Endothelial cell of umbilical vein (primary cell): ENCODE measurements at places on chromosomes 6 and 20. TPM values are rescaled to one million over a fixed set of nuclear protein-coding genes. Genes with fewer than 3 reads are reported as not detected.

The GCNT2 gene
- 2.9 and 3.8 TPM in 2 replicates for polyA plus RNA-seq

The FRK gene
- polyA plus RNA-seq: under 0.01 and 0.01 TPM in 2 replicates

The SLCO4A1 gene
- polyA plus RNA-seq: 0.92 and 1.4 TPM in 2 replicates

The SCRT2 gene
- polyA plus RNA-seq: not detected in 2 replicates

The SERAC1 gene
- polyA plus RNA-seq: 4.1 and 4.9 TPM in 2 replicates

The ZBTB12 gene
- 2.8 and 2.9 TPM in 2 replicates for polyA plus RNA-seq

The LY6G6F gene
- polyA plus RNA-seq: not detected in 2 replicates

The SLC32A1 gene
- polyA plus RNA-seq: 0.04 TPM in 1 of 2 replicates, not detected in the other

The CST4 gene
- polyA plus RNA-seq: not detected in 2 replicates

The KHDRBS2 gene
- not detected in 2 replicates for polyA plus RNA-seq

The PSORS1C2 gene
- not detected in 2 replicates for polyA plus RNA-seq

The SLC17A2 gene
- polyA plus RNA-seq: not detected in 2 replicates

The SNX3 gene
- polyA plus RNA-seq: 241 and 281 TPM in 2 replicates

The LCA5 gene
- polyA plus RNA-seq: 0.43 and 0.57 TPM in 2 replicates
